ENCODE measurements at places on chromosomes 3 and 15.

GRCh38 chr3:141336672-141337522 is 31.4 kb upstream of the ZBTB38 start:
- no peak for DNase-seq

- DNase-seq = no peak
Measured at GRCh38 chr3:14849638-14850230, 31.0 kb downstream of the FGD5 start.

DNA sequence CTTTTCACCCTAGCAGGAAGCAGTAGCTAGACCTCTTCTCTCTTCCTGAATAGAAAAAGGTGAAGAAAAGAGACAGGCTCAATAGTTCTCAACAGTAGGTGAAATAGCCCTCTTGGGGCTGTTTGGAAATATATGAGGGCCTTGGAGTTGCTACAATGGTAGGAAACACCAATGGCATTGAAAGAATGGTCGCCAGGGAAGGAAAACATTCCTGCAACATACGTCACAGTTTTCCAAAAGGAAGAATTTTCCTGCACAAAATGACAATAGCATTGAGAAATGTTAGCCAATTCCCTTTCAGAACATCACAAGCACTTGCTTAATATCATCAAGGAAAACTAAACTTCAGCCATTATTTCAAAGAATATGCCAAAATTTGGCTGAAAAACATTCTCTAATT is 484.5 kb downstream of the IGSF11 start:
- DNase-seq = no peak

DNA sequence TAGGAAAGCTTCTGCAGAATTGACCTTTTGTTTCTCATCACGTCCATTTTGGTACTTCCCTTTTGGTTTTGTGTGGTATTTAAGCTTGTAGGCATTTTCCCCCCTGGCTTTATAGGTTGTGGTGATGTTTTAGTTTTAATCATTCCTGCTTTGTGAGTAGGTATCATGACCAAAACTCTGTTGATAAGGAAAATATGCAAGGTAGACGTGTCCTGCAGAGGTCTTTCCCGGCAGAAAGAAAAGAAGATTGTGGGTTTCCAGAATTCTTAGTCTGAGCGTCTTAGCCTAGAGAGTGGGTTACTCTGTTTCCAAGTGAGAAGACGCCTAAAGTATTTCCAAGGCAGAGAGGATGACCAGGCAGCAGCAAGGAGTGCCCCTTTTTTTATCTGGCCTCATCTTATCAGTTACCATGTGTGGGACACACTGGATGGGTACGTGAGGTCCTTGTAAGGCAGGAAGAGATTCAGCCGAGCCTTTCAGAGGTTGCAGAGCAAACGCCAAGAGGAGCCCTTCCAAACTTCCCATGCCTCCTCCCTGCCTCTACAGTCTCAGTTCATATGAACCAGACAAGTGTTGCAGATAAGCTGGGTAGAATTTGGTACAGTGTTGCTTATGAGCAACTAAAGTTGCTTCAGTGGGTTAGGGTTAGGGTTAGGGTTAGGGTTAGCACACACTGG is 58.8 kb downstream of the ARNT2 start:
- no peak for DNase-seq

- no peak for DNase-seq
Measured at GRCh38 chr15:67396114-67396513, 124.8 kb upstream of the C15orf61 start.

GRCh38 chr3:72434296-72434695 is 413.9 kb downstream of the SHQ1 start:
- no peak for DNase-seq

All from stimulated activated CD4-positive, alpha-beta T cell treated with anti-CD3 and anti-CD28 coated beads, Interleukin-1b, Interleukin-23, amount 100 ng/mL, for 1 hour (primary cell).